ENCODE measurements at places on chromosomes 1 and 21. TPM values are rescaled to one million over a fixed set of nuclear protein-coding genes. Genes with fewer than 3 reads are reported as not detected.
A peak's percentile ranks its signal among the peaks of the same experiment; 100 is the strongest.

DNA sequence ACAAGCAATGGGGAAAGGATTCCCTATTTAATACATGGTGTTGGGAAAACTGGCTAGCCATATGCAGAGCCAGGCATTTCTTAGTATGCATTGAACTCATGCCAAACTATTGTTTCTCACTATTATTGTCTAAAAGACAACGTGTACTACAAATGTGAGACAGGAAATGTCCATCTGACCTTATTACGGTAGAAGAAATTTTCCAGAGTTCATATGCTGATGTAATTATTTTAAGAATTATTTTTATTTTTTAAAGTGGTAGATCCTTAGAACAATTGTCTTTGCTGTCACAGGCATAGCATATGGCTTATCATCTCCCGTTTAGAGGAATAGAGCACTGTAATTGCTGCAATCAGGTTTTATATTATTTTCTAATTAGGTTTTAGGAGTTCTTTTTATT lies 75.2 kb upstream of the S1PR1 start:
- no peak for ATAC-seq

DNA sequence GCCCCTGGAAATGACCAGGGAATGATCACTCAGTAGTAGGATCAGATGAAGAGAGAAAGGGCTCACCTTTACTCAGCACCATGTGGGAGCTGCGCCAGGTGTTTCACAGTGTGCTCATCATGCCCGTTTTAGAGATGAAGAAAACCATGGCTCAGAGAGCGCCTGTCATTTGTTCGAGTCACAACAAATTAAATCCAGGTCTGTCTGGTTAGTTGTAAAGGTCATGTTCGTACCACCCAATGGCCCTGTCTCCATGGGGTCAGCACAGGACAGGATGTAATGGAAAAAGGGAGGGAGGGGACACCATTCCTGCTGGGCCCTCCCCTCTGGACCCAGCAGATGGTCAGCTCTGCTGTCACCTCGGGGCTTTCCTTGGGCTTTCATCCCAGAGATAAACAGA lies 15.2 kb downstream of the KIRREL1 start:
- ATAC-seq = no peak

GRCh38 chr1:53419034-53419433 lies 40.2 kb upstream of the DMRTB1 start:
- no peak for ATAC-seq

GRCh38 chr21:45091550-45092322 lies 17.4 kb downstream of the ADARB1 start:
- no peak for ATAC-seq

DNA sequence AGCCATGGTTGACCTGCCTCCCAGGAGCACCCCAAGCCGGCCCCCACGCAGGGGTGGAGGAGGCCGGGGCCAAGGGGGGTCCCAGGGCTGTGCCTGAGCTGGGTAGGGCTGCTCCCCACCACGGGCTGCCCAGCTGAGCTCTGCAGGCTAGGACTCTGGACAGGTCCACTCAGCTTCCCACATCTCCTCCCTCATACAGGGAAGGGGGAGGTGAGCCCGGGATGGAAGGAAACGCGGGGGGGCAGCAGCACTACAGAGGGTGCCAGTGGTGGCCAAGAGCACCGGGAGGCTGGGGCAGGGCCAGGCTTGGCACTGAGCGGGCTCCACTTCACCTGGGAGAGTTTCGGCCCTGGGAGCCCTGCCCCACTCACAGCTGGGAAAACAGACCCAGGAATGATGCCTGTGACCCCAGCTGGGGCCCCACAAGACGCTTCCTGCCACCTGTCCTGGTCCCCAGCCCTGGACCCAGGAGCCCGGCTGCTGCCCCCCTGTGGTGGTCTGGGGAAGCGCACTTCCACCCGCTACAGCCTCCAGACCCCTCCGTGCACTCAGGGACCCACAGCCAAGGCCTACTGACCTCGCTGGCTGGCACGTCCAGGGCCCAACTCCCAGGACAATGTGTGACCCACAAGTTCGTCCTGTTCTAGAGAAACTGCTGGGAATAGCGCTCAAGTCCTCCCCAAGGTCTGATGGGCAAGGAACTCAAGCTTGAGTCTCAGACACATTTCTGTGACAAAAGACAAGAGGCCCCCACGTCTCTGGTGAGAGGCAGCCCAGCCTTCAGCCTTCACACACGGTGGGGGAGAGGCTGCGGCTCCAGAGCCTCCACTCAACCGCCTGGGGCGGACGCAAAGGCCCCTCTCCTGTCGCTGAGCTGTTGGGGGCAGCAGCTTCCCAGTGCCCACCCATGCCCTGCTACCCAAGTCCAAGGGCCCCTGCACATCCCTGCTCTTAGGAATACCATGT lies 3.0 kb downstream of the AURKAIP1 start:
- ATAC-seq = peak; percentile 52

DNA sequence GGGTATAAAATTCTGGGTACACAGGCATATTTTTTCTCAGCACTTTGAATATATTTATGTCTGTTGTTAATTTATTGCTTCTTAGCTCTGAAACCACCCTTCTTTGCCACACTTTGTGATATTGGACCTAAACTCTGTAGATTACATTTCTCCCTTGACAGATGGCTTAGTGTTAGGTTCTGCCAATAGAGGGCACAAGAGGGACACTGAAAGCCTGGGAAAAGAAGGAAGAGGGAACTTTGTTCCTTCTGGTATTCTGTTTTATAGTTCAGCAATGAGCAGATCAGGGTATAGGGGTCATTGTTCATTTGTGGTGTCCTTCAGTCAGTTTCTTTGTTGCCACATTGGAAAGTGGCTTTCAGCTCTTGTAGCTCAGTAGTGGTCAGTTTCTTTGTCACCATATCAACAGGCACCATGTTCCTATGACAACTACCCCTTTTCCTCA lies 423.5 kb upstream of the PROX1 start:
- no peak for ATAC-seq

- no peak for ATAC-seq
Measured at GRCh38 chr1:223067914-223068313, 75.1 kb downstream of the TLR5 start.

GRCh38 chr1:85365851-85366250 lies 89.4 kb upstream of the BCL10 start:
- ATAC-seq = no peak

GRCh38 chr1:222912730-222913129 lies 97.9 kb downstream of the DISP1 start:
- ATAC-seq = no peak

DNA sequence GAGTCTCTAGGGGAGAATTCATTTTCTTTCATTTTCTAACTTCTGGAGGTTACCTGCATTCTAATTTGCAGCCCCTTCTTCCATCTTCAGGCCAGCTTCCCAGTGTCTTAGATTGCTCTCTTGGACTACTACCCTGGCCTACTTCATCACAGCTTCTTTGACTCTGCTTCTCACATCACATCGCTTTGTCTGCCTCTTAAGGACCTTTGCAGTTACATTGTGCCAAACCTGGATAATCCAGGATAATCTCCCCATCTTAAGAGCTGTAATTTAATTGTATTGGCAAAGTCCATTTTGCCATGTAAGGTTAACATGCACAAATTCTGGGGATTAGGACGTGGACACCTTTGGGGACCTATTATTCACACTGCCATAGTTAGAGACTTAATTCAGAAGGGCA lies 18.4 kb downstream of the RNF2 start:
- ATAC-seq = no peak

GRCh38 chr1:203528063-203528462 lies 34.1 kb downstream of the OPTC start:
- no peak for ATAC-seq

- ATAC-seq = no peak
Measured at GRCh38 chr1:205013683-205014367, 29.2 kb upstream of the CNTN2 start.

DNA sequence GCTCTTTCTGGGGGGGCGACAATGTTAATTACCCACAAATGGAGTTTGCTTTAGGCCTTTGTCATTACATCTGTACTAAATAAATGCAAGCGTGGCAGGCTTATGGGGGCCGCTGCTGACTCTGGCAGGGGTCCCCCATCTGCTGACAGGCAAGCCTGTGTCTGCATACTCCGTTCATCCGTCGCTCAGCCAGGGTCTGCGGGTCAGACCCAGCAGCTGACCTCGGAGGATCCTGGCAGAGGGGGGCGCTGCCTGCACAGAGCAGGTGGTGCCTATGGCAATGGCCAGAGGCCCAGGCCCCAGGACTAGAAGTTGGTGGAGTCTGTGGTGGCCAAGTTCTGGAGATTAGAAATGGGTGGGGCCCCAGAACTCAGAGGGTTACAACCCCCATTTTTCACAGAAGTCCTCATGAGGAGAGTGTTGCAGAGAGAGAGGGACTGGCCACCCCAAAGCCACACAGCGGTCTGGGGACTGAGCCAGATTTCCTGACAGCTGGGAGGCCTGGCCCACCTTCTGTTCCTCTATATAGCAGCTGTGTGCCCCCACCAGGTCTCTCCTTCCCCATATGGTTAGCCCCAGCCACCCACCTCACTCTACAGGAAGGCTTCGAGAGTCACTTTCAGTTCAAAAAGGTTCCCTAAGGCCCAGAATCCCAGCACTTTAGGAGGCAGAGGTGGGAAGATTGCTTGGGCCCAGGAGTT lies 31.0 kb downstream of the TTC39A start:
- ATAC-seq = no peak

DNA sequence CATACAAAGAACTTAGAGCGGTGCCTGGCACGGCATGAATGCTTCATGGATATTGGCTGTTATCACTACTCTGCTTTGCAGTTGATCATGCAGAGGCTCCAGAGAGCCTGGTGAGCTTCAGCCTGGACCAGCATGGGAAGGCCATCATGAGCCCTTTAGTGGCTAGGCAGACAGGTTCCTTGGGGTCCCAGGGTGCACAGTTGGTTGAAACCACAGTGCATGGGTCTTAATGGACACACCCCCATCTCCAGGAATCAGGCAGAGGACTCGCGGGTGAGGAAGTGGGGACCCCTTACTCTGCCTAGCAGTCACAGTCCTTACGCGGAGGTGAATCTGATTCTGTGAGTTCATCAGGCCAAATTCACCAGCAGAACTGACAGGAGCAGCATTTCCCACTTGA lies 1.1 kb downstream of the GJB5 start:
- no peak for ATAC-seq

DNA sequence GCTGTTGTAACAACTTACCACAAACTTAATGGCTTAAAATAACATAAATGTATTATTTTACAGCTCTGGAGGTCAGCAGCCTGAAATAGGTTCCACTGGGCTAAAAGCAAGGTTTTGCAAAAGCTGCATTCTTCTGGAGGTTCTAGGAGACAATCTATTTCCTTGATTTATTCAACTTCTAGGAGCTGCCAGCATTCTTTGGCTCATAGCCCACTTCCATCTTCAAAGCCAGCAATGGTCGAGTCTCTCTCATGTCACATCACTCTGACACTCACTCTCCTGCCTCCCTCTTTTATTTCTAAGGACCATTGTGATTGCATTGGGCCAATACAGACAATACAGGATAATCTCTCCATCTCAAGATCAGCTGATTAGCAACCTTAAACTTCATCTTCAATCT lies 15.1 kb upstream of the FOXJ3 start:
- ATAC-seq = no peak

DNA sequence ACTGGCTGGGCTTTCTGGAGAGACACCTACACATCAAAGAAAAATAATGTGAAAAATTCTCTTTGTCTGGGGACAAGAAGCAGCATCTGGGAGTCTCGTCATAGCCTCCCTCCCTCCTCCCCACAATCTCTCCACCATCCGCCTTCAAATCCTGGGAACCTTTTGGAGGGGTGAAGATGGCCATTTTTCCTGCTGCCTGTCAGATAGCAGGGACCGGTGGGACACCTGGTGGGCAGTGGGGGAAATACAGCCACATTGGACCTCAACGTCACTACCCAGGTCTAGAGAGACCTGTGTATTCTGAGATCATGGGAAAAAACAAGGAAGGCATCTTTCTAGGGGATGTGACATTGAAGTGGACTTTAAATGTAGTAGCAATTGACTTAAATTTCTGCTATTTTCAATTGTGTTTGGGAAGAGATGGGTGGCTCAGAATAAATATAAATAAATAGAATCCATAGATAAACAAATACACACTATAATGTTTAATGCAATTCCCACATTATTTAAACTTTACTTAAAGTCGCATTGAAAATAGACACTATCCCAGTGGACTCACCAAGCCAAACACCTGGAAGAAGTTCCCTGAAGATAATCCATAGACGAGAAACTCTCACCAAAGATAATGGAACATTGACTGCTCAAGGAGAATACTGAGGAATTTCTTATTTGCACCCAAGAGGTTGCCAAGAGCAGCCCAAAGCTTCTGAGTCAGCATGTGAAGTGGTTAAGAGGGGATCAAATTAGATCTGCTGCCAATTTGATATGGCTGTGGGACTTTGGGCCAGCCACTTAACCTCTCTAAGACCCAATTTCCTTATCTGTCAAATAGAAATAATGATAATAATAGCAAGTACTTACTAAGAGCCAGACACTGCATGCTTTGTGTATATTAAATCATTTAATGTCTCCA lies 147.6 kb upstream of the CAMK1G start:
- no peak for ATAC-seq

DNA sequence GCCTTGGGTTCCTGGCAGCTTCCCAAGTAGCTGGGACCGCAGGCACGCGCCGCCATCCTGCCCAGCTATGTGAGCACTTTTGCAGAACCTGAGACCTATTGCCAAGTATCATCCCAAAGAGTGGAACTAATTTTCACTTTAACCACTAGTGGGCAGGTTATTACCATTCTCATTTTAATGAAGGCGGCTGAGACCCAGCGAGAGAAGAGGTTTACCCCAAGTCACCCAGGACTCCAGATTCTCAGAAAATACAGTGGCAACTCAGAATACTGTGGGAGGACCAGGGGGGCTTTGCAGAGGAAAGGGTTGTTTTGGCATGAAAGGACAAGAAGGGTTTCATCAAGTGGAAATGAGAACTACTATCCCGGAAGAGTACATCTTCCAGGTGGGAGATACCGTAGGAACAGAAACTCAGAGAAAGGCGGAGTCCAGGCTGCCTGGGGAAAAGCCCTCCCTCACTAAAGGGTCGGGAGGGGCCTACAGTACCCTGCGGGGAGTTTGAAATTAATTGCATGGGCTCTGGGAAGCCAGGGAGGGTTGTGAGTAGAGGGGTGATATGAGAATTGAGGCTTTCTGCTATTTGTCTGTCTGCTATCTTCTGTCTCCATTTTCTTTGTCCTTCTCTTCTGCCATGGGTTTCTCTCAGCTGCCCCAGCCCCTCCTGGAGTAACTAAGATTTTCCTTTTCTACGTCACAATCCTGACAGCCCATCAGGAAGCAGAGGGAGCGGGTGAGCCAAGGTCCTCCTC lies 7.2 kb upstream of the SEMA4A start:
- peak; percentile 72 for ATAC-seq

GRCh38 chr1:42368096-42368795 lies 12.3 kb upstream of the RIMKLA start:
- ATAC-seq = no peak

C1orf21 gene
- total RNA-seq = 2.8 TPM

AMY1B gene
- total RNA-seq = not detected

OR2T8 gene
- not detected for total RNA-seq

KRTAP22-1 gene
- not detected for total RNA-seq

SHCBP1L gene
- not detected for total RNA-seq

NBPF1 gene
- 6.1 TPM for total RNA-seq

TNFRSF1B gene
- total RNA-seq = 379 TPM

ORC1 gene
- 45.3 TPM for total RNA-seq

LRRN2 gene
- total RNA-seq = not detected

CDKN2C gene
- 8.3 TPM for total RNA-seq

TNFAIP8L2 gene
- 12.0 TPM for total RNA-seq
